ENCODE measurements at places on chromosomes 12 and 14. TPM values are rescaled to one million over a fixed set of nuclear protein-coding genes. Genes with fewer than 3 reads are reported as not detected.

Gene ACOT6
- not detected for total RNA-seq

Gene SINHCAF
- total RNA-seq = 41.1 TPM

Gene GZMB
- not detected for total RNA-seq

Gene WNT1
- total RNA-seq = not detected

Gene RPL10L
- not detected for total RNA-seq

Gene PAX9
- 3.9 TPM for total RNA-seq

GRCh38 chr12:67710582-67710981, 62.0 kb downstream of the DYRK2 start:
- H3K27ac ChIP-seq = no peak overlapping the region
- no peak overlapping the region for H3K4me3 ChIP-seq
- H3K27me3 ChIP-seq = no peaks in the 10 kb centered on the region
- H3K36me3 ChIP-seq = no peaks in the 10 kb centered on the region

GRCh38 chr12:54005531-54005852, 3.3 kb upstream of the HOXC8 start:
- no peak for DNase-seq
- no peak overlapping the region for H3K4me3 ChIP-seq
- H3K36me3 ChIP-seq = no peaks in the 10 kb centered on the region
- H3K27ac ChIP-seq = no peak overlapping the region

DNA sequence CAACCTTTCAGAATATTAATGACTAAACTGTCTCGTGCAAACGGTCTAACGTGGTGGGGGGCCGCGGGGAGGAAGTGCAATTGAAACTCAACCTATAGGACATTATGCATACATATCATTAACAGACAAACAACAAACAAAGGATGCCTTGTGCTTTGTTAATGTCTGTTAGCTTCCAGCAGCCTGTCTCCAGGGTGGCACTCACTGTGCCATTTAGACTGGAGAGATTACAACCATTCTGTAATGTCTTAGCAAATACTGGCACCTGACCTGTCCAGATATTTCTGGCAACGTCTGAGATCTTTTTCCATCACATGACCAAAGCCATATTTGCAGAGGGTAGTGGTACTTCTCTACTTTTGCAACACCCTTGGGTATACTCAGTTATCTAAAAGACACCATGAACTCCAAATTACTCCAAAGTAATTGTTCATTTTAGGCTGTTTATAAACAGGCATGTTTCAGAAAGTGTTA, 11.6 kb downstream of the BHLHE41 start:
- no peaks in the 10 kb centered on the region for H3K36me3 ChIP-seq
- peak overlapping the region; percentile 77 for H3K4me3 ChIP-seq
- peaks cover 32% of the 10 kb centered on the region for H3K4me1 ChIP-seq
- no peak overlapping the region for H3K27ac ChIP-seq
- H3K27me3 ChIP-seq = peaks cover 4% of the 10 kb centered on the region

DNA sequence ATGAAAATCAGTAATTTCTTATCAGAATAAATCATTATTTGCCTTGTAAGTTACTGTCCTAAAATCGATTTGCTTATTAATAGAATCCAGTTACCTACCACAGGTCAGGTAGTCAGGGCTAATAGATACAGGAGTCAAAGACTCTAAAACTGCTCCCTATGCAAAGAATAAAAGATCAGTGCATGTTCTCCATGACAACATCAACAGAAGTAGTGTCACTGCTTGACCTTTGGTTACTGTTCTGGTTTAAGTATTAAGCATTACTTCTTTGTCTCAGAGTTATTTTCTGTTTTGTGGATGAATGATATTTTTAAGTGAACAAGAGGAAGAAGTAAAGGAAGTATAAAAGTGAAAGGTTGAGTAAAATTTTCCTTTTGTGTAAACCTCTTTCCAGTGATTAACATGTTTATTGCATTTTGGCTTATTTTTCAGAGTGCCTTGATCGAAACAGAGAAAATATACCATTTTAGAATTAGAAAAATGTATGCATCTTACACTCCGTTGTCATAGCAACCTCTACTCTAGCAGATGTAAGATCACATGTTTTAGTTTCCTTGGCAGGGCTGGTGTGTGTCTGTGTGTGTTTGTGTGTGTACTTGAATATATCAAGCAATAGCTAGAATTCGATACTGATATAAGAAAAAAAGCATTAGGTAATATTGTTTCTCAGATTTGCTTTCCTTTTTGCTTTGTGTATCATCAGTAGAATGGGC, 44.7 kb downstream of the ABCD2 start:
- DNase-seq = no peak
- no peaks in the 10 kb centered on the region for H3K36me3 ChIP-seq
- H3K4me1 ChIP-seq = no peaks in the 10 kb centered on the region
- no peak overlapping the region for H3K4me3 ChIP-seq
- H3K27ac ChIP-seq = no peak overlapping the region
- peaks cover 2% of the 10 kb centered on the region for H3K27me3 ChIP-seq

GRCh38 chr12:3920351-3921150, 47.4 kb upstream of the PARP11 start:
- DNase-seq = no peak
- no peak overlapping the region for H3K4me3 ChIP-seq
- H3K36me3 ChIP-seq = no peaks in the 10 kb centered on the region
- peaks cover 4% of the 10 kb centered on the region for H3K27me3 ChIP-seq
- no peak overlapping the region for H3K27ac ChIP-seq

DNA sequence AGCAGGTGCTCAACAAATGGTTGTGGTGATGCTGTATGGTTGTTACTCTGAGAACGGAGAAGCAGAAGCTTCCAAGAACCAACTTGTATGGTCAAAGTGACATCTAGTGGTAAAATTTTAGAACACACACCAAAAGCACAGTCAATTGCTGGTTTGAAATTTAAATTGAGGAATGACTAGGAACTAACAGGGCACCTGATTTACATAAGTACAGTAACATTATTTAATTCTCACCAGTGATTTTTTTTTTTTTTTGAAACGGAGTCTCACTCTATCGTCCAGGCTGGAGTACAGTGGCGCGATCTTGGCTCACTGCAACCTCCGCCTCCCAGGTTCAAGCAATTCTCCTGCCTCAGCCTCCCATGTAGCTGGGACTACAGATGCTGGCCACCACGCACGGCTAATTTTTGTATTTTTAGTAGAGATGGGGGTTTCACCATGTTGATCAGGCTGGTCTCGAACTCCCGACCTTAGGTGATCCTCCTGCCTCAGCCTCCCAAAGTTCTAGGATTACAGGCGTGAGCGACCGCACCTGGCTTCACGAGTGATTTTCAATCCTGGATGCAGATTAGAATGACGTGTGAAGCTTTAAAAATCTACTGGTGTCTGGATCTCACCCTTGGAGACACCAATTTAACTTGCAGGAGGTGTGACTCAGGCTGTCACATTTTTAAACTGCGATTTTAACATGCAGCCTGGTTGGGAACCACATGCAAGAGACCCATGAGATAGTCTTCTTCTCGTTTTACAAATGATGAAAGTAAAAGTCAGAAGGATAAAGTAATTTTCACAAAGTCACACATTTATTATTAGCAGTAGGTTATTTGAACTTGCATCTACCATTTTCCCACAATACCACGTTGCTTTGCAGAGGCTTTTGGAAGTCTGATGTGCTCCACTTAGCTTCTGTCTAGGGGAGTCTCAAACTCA, 14.1 kb upstream of the NUMB start:
- no peaks in the 10 kb centered on the region for H3K36me3 ChIP-seq
- no peak overlapping the region for H3K4me3 ChIP-seq
- no peak overlapping the region for H3K27ac ChIP-seq
- DNase-seq = no peak

All from osteocyte (in vitro differentiated cells).